ENCODE measurements at places on chromosomes 7 and 10.

- DNase-seq: peak; percentile 41
Measured at GRCh38 chr10:29994811-29995210, 64.6 kb downstream of the JCAD start.

GRCh38 chr10:102927311-102928010, 9.4 kb downstream of the CNNM2 start:
- DNase-seq: no peak

- no peak for DNase-seq
Measured at GRCh38 chr7:101890749-101891523, 73.5 kb downstream of the CUX1 start.

DNA sequence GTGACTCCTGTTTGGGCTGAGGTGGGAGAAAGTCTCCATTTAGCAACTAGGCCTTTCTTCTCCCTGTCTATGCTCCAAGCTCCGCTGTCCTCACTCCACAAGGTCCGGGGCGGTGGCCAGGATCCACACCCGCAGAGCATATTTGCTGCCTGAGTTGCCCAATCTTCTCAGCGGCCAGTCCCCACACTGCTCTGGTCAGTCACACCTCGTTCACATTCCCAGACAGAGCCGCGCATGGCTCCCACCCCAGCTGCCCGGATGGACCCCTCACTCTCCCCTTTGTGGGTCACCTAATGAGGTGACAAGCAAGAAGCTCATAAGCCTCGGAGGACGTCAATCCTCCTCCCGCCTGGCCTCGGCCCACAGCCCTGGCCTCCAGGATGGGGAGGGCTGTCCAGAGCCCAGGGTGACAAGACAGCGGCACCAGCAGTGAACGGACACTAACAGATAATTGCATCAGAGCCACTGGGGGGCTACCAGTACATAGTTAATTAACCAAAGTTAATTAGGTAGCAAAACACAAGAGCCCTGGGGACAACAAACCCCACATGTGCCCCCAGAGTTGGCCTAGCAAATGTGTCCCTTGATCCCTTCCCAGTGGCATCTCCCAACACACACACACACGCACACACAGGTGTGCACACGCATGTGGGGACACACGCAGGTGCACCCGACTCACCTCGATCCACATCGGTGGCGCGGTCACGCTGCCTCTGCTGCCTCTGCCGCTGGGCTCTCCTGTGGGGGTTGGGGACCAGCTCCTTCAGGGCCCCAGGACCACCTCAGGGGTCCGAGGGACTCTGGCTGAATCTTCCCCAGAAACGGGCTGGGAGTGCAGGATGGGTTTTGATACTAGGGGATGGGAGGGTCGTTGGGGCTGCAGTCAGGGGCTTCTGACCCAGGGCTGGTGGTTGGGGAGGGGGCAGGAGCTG, 11.8 kb downstream of the EPHA1 start:
- no peak for DNase-seq

- DNase-seq: no peak
Measured at GRCh38 chr10:73167458-73167782, 388 bp downstream of the ECD start.

DNA sequence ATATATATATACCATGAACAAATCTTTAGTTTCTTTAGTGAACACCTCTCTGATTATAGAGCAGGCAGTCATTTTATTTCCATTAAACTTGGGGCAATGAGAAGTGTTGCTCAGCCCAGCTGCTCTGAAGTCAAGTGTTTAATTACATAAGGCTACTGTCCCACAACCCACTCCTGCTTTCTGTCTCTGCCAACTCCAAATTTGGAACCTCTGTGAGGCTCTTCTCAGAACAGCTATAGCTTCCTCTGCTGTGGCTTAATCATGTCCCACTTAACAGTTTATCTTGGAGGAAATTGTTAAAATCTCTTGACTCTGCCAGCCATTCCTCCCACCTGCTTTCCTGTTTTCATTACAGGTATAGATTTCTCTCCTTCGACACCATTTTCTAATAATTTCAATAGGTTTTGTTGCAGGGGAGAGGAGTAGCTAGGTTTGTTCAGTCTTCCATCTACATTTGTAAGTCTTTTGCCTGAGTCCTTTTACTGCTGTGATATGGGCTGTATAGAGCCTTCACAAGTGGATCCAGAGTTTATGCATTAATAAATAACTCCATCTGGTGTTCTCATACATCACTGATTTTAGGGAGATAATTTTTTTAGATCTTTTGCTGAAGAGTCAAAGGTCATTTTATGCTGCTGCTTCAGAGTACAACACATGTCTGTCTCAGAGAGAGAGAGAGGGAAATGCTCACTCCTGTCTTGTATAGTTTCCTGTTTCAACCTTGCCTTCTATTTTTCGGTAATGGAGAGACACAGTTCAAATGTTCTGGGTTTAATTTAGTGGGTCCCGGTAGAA, 170.4 kb downstream of the WNT2 start:
- DNase-seq: no peak

DNA sequence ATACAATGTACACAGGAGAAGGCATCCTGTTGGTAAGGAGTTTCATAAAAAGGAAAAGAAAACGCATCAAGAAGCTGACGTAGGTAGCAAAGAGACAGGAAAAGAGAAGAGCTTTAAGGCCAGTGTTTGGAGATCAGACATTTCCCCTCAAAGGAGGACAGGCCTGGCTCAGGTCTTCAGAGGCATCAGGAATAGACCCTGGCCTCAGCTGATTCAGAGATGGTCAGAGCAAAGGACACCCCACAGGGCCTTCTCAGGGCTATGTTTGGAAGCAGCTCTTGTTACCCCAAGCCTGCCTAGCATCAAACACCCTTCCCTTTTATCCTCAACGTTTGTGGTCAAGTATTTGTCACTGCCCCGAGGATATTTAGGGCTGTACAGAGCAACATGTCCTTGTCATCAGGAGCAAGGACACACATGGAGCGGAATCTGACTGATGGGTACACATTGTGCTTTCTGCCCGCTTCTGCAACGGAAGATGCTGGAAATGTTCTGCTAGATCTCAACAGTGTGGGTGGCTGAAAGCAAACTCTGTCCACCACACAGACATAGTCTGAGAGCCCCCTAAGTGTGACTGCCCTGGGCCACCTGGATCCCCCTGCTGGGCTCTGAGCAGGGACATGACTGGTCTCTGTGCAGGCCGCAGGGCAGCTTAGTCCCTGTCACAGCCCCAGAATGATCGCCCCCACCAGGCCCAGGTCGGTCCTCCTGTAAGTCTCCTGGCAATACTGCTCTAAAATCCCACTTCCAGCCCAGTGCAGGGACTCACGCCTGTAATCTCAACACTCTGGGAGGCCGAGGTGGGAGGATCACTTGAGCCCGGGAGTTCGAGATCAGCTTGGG, 1.0 kb upstream of the ZDHHC4 start:
- no peak for DNase-seq

DNA sequence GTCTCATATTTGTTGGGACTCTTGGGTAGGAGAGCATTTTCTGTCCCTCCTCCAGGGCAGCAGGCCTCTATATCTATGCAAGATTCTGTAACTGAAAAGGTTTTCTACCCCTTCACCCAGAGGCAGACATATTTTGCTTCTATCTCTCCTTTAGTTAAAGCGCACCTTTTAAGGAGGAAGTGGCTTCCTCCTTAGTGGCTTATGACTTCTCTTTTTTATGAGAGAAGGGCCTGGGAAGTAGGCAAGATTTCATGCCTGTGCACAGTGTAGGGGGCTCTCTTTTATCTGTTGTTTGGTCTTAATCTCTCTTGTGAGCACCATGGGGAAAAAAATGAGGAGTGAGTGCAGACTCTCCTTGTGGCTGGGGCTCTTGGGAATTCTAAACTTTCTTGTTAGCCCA, 122.1 kb downstream of the LRMDA start:
- no peak for DNase-seq

GRCh38 chr10:115171392-115171960, 78.3 kb downstream of the ATRNL1 start:
- no peak for DNase-seq

- DNase-seq: no peak
Measured at GRCh38 chr7:2090526-2091520, 141.9 kb downstream of the MAD1L1 start.

DNA sequence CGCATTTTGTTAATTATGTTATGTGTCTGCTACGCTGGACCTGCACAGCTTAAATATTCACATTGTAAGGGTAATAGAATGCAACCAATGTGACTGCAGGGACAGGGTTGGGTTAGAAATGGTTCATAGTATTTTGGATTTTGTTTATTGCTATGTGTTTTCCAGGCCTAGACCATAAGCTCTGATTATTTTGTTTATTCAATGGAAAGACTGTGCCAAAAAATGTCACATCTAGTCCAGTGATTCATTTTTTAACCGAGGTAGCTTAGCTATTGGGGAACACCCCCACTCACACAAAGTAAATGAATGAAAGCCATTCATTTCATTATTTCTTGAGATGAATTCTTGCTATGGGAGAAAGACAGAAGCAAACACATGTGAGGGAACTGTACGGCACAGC, 516.5 kb upstream of the ANKRD30A start:
- no peak for DNase-seq

- DNase-seq: peak; percentile 84
Measured at GRCh38 chr10:103350517-103351260, at the start of gene PCGF6. Gene PCGF6 (minus strand): TSS chr10:103351140. CDS start chr10:103351066, 74 bp downstream.

DNA sequence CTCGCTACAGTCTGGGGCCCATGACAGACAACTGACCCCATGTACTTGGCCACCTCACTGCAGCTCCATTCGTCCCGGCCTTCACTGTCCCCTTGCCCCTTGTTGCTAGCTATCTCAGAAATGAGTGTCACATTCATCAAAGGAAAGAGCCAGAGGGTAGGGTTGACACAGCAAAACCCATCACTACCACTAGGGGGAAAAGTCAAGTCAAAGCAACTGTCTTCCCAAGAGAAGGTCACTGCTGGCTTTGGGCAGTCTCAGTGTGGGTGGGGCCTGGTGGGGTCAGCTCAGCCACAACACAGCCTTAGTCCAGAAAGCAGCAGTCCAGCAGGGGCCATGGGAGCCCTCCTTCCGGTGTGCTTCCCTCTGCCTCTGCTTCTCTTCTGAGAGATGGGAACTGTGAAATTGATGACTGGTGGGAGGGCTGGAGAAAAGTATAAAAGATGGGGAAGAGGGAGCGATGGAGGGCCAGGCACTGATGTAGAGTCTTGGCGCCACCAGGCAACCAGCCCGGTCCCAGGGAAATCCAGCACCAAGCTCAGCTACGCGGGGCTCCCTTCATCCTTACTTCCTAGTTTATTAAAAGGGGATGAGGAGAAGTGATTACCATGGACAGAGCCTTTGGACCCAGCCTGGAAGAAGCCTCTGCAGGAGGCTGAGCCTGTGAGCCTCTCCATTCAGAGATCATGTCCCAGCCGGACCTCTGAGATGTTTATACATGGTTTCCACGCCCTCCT, 58.0 kb downstream of the PLXNA4 start:
- DNase-seq: no peak

- no peak for DNase-seq
Measured at GRCh38 chr7:30968294-30968693, 4.5 kb downstream of the GHRHR start.

GRCh38 chr7:105705427-105705826, 124.1 kb upstream of the EFCAB10 start:
- DNase-seq: no peak

All from fibroblast of upper back skin (primary cell).